Fibroblast of skin of right biceps (primary cell): ENCODE measurements at places on chromosomes 2 and 18.
A peak's percentile ranks its signal among the peaks of the same experiment; 100 is the strongest.

GRCh38 chr18:57410749-57411148 lies 24.4 kb upstream of the ONECUT2 start:
- no peak for DNase-seq

- DNase-seq: peak; percentile 22
These were observed 15.6 kb upstream of the LAMA1 start for GRCh38 chr18:7133181-7133580.

DNA sequence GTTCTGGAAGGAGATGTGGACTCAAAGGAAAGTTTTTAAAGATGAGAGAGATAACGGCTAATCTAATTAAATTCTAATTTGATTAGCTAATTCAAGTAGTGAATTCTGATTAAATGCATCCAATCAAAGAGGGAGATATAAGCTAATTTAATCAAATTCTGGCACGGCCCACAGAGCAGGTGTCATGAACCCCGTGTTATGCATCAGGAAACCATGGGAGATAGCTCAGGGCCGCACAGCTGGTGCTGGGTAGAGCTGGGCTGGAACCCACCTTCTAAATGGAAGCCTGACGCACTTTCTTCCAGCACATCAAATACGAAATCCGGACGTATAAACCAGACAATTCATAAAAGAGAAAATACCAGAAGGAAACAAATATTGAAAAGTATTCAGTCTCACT lies 57.2 kb downstream of the GREB1 start:
- DNase-seq: no peak

GRCh38 chr2:53636596-53636995 lies 131.0 kb upstream of the CHAC2 start:
- DNase-seq: peak; percentile 51

- no peak for DNase-seq
These were observed 123.1 kb downstream of the SOCS6 start for GRCh38 chr18:70411876-70412435.

DNA sequence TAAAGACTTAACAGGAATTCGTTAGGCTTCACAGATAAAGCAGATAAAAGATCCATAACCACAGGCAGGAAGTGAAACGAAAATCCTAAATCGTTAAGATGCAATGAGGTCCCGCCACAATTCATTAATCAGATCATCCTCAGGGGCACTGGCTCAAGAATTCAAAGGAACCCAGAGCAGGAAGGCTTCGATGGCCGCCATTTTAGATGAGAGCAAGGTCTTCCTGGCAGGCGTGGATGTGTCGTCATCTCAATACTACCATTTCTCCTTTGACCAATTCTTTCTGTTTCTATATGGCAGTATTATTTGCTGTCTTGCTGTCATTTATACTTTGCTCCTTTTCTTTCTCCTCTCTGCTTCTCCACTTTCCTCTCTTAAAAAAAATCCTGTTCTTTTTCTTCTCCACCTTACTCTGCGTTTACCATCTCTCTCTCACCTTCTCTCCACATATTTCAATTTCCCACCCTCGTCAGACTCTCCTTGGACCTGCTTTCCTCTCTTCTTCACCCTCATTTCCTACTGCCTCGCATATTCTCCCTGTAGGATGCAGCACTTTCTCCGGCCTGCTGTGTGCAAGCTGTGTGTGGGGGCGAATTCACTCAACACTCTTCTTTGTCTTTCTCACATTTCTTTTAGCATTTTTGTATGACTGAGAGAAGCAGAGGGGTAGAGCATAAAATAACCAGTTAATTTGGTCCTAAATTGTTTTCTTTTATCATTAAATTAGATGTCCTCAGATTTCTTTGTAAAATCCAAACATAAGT lies 35.1 kb upstream of the LHCGR start:
- DNase-seq: no peak

DNA sequence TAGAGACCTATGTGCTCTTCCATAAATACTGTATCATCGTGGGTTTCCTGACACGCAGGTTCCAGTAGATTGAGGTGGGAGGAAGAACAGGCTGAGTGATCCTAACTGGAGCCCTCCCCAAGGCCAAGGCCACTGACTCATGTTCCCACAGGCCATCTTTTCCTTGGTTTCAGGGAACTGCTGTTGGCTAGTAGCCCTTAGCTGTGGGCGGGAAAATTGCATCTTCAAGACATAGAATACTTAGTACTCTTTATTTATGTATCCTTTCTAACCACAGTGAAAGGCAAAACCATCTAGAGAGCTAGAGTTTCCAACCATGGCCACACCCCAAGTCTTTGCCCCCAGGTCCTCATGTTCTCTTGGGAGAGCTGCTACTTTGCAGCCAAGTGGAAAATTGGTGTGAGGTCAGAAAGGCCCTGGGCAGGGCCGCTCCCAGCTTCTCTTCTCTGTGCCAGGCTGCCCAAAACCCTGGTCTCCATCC lies 55.9 kb downstream of the COPS8 start:
- peak; percentile 83 for DNase-seq

DNA sequence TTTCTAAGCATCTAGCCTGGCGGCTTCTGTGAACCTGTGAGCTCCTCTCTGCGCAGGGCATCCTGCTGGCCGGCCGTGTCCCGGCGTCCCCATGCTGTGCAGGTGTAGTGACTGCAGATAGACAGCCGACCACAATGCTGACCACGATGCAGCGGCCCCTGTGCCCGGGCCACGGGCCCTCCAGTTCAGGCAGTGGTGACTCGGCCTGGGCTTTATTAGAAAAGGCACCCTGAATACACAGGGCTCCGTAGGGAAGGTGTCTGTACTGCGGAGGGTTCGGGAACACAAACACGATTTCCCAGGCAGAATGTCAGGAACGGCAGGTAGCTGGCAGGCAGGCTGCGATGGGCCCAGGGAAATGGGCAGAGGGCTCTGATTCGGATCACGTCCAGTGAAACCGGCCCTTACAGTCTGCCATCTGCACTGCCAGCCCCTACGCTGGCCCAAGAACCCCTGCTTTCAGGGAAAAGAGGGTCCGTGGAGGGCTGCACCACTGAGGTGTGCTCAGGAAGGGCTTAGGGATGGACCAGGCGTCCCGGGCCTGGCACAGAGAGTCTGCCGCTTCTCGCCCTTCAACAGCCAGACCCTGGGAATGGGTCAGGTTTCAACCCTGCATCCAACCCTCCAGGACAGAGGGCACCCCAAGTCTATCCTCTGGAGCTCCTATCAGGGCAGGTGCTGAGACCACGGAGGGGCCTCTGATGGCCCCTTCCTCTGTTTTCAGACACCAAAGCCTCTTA lies 196.5 kb downstream of the HDAC4 start:
- DNase-seq: no peak

GRCh38 chr2:240823449-240824336 lies 3.7 kb upstream of the KIF1A start:
- no peak for DNase-seq

- DNase-seq: no peak
These were observed 167.0 kb upstream of the HDAC4 start for GRCh38 chr2:239567786-239568185.

DNA sequence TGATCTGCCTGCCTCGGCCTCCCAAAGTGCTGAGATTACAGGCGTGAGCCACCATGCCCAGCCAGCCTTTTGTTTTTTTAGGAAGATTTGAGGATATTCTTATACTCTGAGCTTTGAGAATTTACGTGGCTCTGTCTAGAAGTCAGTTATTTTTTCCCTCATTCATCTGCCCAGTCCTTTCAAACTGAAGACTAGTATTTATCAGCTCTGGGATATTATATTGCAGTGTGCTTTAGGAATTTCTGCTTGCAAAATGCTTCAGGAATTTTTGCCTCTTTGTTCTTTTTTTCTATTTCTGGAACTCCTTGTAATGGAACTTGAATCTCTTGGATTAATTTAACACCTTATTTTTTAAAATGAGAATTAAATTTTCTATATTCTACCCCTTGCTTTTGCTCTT lies 22.6 kb downstream of the ACSL3 start:
- no peak for DNase-seq

GRCh38 chr2:189426886-189427285 lies 14.4 kb upstream of the WDR75 start:
- DNase-seq: no peak

GRCh38 chr2:17476830-17477229 lies 41.4 kb downstream of the RAD51AP2 start:
- no peak for DNase-seq

DNA sequence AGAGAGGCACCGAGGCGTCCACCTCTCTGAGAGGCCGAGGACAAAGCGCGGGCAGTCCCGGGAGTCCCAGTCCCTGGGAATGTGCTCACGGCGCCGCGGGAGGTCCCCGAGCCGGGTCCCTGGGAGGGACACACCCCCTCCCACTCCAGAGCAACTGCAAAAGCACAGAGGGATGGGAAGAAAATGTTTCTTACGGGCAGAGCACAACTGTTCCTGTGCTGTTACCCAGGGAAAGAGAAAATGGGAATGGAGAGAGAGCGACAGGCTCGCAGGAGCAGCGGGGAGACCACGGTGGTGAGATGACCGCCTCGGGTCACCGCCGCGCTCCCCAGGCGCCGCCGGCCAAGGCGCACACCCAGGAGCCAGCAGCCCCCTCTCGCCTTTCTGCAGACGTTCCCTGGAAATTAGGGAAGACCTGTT lies 1.2 kb upstream of the BCL11A start:
- peak; percentile 53 for DNase-seq

GRCh38 chr2:206647985-206648384 lies 5.7 kb downstream of the FAM237A start:
- DNase-seq: peak; percentile 10

DNA sequence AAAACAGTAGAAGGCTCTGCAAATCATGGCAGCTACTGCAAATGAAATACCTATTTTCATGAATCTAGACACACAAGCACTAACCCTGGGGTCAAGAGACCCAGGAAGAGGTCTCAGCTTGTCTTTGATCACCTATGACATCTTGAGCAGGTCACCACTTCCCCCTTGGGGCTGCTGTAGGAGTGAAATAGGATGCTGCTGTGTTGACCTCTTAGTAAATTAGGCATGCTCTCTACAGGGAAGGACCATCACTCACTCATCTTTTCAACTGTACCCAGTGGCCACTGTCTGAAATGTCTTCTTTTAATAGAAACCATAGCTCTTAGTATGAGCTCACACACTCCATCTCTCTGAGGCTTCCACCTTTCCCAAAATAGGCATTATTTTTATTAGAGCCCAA lies 83.8 kb downstream of the NCK2 start:
- no peak for DNase-seq

DNA sequence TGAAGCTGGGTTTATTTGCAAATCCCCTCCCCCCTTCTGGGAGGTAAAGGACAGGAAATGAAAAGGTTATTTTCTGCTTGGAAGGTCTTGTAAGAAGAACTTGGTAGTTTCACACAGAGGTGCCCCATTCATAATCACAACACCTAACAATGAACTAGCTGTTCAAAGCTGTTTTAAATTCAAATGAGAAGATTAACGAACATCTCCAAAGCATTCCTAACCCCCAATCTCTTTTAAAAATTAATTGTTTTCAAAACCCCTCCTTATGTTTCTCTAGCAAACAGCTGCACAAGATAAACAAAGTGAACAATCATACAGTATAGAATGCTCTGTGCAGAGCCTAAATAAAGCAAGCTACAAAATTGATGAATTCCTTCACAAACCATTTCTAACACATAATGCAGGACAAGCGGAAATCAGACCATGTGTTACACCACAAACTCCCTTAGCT lies 271.4 kb downstream of the SATB2 start:
- no peak for DNase-seq

GRCh38 chr2:10617241-10617640 lies 72.5 kb downstream of the NOL10 start:
- no peak for DNase-seq

- DNase-seq: no peak
These were observed 234.4 kb upstream of the RBBP8 start for GRCh38 chr18:22698711-22699110.

GRCh38 chr2:175567435-175568061 lies 386.0 kb upstream of the ATP5MC3 start:
- no peak for DNase-seq

DNA sequence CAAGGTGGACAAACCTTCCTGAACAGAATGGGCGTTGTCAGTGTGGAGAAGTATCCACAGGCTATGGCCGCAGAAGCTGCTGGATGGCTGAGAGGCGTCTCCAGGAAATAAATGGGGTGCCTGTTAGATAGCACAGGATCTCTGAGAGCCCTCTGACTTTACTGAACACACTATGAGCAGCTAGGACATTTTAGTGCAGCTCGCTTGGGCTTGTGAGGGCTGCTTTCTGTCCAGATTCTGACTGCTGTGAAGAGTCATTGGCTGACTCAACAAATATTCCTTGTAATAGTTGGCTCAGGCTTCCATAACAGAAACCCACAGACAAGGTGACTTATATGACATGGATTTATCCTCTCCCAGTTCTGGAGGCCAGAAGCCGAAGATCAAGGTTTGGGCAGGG lies 100.2 kb upstream of the SNTG2 start:
- no peak for DNase-seq

DNA sequence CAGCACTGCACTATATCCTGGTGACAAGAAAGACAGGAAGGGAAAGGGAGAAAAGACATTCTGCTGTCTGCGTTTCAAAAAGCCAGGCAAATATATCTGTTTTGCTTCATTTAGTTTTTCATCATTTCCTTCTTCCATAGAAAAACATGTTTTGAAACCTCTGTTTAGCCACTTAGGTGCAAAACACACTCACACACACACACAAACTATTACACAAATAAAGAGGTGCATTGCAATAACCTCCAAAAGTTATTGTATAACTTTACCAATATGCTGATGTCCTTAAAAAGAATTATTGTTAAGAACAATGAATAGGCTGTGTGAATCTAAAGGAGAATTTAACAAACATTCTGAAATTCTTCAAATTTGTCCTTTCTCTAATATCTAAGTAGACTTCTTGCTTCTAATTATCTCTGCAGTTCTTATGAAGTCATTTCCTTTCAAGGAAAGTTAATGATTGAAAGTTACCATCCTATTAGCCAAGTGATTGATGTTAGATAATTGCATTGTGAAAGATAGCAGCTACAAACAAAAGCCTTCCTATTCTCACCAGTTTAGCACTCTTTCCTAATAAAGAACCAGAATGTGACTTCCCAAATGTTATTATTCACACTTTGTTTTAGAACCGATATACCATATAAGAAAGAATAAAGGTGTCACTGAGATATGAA lies 516.7 kb downstream of the KCNJ3 start:
- DNase-seq: no peak

- DNase-seq: no peak
These were observed 14.9 kb downstream of the DPP4 start for GRCh38 chr2:162058973-162059668.

GRCh38 chr18:34623557-34623956 lies 86.5 kb upstream of the DTNA start:
- no peak for DNase-seq

- DNase-seq: no peak
These were observed 101.9 kb downstream of the DNER start for GRCh38 chr2:229612384-229612971.

DNA sequence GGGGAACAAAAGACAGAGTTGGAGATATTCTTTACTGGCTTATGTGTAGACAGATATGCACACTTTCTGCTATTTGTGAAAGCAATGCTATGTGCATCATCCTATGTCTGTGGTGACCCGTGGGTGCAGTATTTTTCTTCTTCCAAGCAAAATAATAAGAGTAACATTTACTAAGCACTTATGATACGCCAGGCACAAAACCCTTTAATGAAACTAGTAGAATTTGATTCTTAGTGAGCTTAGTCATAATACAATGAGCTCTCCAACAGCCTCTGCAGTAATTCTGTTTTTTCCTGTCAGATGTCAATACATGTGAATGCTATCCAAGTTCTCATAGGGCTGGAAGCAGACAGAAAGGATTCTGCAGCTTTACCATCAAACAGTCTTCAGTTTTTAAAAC lies 130.6 kb downstream of the RAD51AP2 start:
- DNase-seq: peak; percentile 34
